Central memory CD4-positive, alpha-beta T cell (primary cell): ENCODE measurements at places on chromosomes 11 and 22.

- no peak for DNase-seq
Measured at GRCh38 chr11:13674799-13675509, 6.5 kb downstream of the FAR1 start.

DNA sequence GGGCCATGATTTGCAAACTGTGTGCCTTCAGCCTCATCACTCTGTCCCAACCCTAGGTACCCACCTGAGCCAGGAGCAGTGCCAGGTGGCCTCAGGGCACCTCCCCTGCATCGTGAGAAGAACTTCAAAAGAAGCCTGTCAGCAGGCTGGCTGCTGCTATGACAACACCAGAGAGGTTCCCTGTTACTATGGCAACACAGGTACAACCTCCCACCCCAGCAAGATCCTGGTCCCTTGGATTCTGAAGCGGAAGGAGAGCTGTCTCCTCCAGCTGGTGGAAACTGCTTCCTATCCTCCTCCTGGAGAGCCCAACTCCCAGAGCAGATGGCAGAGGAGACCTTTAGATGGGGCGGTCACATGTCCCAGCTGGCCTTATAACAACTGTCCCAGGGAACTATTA lies 2.9 kb downstream of the ZP1 start:
- DNase-seq, result no peak

DNA sequence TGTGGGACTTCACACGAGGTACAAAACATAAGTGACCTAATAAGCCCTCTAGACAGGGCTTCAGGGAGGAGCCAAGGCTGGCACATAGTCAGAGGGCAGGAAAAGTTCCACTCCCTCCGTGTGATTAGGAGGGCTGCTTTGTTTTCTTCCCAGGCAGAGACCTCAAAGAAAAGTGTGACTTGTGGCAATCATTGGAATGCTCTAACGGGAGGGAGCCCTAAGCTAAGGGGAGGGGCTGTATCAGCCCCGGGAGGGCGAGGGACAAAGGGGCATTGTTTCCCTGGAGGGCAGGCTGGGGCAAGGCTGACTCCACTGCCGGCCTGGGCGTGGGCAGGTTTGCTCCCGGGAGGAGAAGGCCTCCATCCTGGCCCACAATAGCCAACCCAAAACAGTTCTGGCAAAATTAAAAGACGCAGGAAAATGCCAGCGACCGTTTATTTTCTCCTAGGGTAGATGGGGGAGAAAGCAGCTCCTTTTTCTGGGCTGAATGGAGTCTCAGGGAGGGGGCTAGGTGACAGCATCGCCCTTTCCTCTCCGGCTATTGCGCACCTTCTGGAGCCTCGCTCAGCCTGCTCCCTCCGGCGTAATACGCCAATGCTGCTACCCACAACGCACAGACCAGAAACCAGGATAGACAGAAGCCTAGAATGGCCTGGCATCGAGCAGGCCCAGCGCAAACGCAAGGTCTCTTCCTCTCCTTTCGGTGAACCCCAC lies 60.2 kb downstream of the ENDOD1 start:
- DNase-seq, result no peak

DNA sequence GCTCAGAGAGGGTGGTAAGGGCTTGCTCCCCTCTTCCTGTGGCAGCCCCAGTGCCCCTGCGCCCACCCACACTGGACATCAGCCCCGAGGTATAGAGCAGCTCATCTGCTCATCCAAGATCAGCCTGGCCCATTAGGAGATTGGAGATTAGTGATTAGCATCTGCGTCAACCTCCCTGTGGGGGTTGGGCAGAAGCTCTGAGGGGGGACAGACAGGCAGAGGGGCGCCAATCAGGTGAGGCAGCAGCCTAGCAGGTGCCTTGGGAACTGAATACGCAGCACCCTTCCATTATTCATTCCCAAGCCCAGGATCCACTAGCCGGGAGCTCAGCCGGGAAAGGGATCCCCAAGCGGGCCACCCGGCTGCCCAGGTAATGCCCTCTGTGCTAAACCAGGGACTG lies 11.0 kb downstream of the SMTN start:
- no peak for DNase-seq

- DNase-seq, result no peak
Measured at GRCh38 chr11:45802531-45803317, 2.2 kb upstream of the SLC35C1 start.

- DNase-seq, result no peak
Measured at GRCh38 chr11:65492637-65493366, 6.0 kb upstream of the MALAT1 start.

DNA sequence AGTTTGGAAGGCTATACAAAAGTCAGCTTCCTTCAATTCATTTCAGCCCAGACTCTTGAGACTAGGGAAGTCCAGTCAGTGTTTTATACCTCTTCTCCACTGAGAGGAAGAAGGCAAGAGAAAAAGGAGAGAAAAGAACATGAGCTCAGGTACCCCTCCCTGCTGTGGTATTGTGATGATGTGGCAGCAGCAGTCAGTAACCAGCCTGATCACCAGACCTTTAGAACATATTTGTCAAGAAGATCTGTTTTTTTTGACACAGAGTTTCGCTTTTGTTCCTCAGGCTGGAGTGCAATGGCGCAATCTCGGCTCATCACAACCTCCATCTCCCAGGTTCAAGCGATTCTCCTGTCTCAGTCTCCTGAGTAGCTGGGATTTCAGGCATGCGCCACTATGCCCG lies 21.2 kb upstream of the RPS13 start:
- DNase-seq, result no peak

DNA sequence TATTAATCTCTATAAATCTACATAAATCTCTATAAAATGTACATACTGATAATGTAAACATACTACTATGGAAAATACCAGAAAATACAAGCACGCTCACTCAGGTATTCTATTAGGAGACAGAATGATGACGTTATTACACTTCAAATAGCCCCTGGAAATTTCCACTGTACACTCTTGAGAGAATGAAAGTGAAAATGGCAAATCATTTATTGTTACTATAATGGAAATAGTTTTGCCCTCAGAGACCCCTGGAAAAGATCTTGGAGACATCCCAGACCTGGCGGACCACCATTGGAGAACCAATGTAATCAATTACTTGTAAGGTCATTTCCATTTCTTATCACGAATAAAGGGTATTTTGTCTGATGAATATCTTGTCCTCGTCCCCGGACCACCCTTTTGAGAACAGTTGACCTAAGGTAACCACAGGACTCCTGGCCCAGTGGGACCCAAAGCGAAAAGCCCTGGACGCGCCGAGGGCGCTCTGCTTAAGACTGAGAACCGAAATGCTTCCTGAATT lies 509 bp upstream of the PRRG4 start:
- no peak for DNase-seq

DNA sequence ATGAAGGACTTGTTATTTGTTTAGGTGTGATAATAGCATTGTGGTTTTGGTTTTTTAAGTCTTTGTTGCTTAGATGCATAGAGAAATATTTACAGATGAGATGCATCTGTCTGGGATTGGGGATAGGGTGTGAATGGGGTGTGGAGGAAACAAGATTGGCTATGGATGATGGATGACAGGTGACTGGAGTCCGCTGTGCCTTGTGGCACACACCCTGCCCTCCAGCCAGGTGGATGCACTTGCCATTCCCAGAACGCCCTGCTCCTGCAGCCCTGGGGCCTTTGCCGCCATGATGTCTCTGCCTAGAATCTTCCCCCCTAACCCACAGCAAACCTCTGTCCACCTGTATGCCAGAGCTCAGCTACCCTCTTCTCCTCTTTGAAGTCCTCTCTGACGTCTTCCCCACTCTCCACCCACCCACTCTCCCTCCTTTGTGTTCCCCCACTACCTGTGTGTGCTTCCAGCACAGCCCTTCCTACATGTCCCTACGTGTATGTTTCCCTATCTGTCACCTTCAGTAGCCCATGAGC lies 54.7 kb downstream of the WNT11 start:
- no peak for DNase-seq

- DNase-seq, result no peak
Measured at GRCh38 chr11:105447936-105448702, 161.8 kb upstream of the GRIA4 start.

DNA sequence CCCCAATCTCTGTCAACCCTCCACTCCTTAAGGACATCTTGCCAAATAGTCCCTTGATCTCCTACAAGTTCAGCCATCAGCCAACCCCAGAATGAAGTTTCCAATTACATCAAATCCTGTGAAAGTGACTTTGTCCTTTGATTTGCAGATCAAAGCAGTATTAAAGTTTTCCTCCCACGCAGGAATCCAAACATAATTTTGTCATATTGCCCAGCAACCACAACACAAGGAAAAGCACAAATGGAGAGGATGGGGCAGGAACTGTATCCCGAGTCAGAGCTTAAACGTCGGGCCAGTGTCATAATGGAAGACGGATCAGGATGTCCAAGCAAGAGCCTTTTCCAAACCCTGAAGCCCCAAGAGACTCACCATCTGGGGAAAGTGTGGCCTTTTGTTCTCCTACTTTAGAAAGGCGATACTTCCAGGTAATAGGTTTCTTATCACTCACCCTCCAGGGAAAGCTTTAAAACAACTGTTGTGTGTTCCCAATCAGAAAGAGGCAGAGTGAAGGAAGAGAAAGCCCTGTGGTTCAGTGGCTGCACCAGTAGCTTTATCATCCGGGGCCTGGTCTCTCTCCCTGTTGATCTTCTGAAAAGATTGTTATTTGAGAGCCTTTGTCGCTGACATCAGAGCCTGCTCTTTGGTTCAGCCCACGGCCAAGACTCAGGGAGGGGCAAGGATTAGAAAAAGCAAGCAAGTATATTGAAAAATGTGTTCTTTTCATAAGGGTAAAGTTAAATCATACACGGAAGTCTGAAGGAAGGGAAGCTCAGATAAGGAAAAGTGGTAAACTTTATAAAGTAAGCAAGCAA lies 41.7 kb downstream of the EXPH5 start:
- no peak for DNase-seq

DNA sequence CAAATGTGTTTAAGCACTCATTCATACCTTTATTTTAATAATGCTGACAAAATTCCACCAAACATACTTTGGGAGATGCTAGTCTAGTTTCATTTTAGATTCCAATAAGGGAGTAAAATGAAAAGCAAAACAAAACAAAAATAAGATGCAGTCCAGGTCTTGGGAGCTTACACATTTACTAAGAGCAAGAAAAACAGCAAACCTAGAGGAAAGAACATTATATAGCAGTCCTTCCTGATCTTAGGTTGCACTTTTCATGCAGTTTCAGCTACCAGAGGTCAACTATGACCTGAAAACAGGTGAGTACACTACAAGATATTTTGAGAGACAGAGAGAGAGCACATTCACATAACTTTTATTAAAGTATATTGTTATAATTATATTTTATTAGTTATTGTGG lies 1100.9 kb downstream of the DLG2 start:
- DNase-seq, result no peak

DNA sequence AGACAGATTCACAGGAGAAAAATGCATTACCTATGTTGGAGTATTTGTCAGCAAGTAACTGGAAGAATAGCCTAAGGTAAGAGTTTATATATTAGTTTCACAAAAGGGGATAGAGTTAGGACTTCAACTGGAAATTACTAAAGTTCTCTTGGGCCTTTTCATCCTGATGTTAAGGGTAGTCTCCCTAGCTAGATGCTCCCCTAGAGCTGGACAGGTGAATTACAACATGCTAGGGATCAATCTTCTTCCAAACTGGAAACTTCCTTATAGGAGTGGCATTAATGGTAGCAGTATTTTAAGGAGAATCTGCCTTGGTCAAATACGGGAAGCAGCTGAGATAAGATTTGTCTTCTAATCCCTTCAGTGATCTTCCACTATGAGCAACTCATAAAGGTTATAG lies 632.8 kb upstream of the RAG2 start:
- DNase-seq, result no peak

DNA sequence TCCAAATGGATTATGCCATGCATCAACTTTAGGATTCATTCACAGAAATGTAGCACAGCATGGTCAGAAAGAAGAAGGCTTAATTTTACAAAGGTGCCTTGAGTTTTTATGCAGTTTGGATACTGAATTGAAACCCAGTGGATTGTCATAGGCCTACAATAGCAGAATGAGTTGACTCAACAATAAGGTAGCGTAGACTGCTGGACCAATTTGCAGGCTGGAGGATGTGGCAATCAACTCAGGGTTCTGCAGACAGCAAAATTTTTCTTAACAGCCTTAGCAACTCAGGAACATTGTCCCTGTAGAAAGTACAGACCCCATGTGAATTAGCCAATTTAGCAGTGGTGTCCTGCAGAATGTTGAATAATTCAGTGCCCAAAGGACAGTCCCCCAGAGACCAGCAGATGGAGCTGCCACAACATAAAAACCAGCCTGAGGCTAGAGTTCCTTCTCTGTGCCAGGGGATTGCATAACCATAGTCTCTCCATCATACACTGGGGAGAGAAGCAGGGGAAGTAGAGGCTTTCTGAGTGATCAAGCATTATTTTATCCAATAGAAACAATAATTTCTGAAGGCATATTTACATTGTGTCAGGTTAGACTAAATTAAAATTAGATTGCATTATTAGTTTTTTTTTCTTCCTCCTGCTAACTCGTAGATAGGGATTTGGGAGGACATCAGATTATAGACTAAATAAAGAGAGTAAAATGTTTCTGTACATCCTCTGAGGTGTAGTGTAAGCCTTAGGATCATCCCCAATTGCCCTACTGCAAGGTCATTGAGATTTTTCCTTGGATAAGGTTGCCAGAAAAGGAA lies 20.3 kb upstream of the MRPL17 start:
- no peak for DNase-seq

DNA sequence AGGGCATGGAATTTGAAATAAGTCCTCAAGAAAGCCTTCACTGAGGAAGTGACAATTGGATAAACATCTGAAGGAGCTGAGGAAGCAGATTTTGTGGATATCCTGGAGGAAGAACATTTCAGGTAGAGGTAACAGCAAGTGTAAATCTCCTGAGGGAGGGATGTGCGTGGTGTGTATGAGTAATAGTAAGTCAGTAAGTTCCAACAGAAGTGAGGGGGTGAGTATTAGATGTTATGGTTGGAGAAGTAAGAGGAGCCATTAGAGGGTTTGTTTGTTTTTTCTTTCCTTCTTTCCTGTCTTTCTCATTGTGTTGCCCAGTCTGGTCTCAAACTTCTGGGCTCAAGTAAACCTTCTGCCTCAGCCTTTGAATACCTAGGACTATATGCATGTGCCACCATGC lies 29.0 kb downstream of the ANKRD42 start:
- no peak for DNase-seq

DNA sequence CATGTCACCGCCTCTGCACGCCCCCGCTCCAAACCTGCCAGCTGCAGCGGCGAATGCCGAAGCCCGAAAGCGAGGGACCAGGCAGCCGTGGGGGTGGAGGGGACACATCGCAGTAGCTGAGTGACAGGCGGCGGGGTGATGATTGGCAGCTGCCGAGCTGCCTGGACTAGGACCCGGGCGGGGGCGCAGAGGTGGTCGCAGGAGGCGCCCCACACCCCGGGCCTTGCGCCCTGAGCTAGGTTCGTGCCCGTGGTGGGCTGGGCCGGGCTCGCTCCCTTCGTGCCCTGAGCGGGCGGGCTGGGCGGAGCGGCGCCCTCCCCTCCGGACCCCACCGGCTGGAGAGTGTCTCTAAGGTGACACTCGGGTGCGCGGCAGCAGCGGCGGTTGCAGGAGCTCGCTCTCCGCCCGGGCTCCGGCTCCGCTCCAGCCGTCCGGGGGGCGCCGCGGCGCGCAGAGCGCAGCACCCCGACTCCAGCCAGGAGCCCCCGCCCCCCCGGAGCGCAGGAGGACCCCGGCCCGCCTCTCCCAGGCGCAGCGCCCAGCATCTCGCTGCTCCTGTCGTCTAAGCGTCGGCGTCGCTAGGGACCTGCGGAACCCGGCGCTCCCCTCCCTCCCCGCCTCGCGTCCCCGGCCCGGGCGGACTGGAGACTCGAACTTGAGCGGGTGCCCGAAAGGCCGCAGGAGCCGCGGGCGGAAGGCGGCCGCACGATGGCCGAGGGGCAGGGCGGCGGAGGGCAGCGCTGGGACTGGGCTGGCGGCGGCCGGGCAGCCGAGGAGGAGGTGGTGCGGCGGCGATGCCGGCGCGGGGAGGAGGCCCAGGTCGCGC lies 14.5 kb upstream of the DGKZ start:
- DNase-seq, result peak; percentile 31
